ENCODE measurements at places on chromosomes 1 and 21. TPM values are rescaled to one million over a fixed set of nuclear protein-coding genes. Genes with fewer than 3 reads are reported as not detected.

GRCh38 chr1:156750711-156751450 is 594 bp downstream of the HDGF start:
- H3K27ac ChIP-seq = peak overlapping the region; percentile 100
- no peaks in the 10 kb centered on the region for H3K27me3 ChIP-seq
- peaks cover under 1% of the 10 kb centered on the region for H3K36me3 ChIP-seq
- peaks cover 34% of the 10 kb centered on the region for H3K4me1 ChIP-seq
- H3K4me3 ChIP-seq = peak overlapping the region; percentile 83
- peak; percentile 34 for DNase-seq

DNA sequence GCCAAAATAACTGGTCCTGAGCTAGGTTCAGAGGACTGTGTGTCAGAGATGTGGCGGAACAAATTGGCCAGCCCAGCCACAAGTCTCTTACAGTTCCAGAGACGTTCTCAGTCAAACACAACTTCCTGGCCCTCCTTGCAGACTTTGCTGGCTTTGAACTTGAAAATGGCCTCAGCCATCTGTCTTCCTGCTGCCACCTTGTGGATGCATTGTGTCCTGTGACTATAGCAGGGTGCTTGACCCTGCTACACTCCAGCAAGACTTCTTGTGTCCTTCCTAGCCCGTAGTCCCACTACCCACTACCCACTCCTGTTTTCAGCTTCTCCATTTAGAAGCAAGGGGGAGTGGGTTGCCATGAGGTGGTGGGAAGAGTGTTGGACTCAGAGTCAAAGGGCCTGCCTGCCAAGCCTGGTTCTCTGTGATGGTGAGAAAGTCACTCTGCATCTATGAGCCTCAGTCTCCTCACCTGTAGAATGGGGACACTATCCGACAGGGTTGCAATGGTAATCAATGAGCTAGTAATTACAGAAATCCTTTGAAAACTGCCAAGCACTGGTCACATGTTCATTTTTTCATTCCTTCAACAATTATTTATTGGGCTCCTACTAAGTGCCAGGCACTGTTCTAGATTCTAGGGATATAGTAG is 109.9 kb downstream of the IGSF21 start:
- no peaks in the 10 kb centered on the region for H3K27me3 ChIP-seq
- H3K4me1 ChIP-seq = no peaks in the 10 kb centered on the region
- H3K36me3 ChIP-seq = no peaks in the 10 kb centered on the region
- H3K4me3 ChIP-seq = no peak overlapping the region

GRCh38 chr1:216832192-216832591 is 109.0 kb upstream of the ESRRG start:
- no peaks in the 10 kb centered on the region for H3K27me3 ChIP-seq
- no peak overlapping the region for H3K27ac ChIP-seq
- no peaks in the 10 kb centered on the region for H3K36me3 ChIP-seq
- no peak overlapping the region for H3K4me3 ChIP-seq
- no peak for DNase-seq

DNA sequence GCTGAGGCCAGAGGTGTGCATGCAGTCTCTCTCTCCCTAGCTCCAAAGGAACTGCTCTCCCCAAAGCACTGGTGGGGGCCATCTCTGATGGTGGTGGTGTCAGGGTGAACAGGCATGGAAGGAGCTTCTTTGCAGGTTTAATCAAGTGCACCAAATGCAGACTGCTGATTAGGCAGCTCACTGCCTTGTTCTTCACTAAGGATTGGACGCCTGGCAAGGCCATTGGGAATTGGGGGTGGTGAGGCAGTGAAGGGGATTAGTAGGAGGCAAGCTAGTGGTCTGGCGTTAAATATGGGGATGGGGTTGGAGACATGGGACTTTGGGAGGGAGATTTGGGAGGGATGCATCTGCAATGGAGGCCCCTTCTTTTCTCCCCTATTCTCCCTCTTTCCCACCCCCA is 1.5 kb downstream of the CACNA1E start:
- no peak overlapping the region for H3K27ac ChIP-seq
- H3K36me3 ChIP-seq = no peaks in the 10 kb centered on the region
- H3K27me3 ChIP-seq = peaks cover 10% of the 10 kb centered on the region
- no peak for DNase-seq

GRCh38 chr1:9688599-9688998 is 37.1 kb downstream of the PIK3CD start:
- DNase-seq = no peak
- H3K4me1 ChIP-seq = peaks cover 12% of the 10 kb centered on the region
- H3K4me3 ChIP-seq = peak overlapping the region; percentile 59
- no peaks in the 10 kb centered on the region for H3K27me3 ChIP-seq
- H3K36me3 ChIP-seq = no peaks in the 10 kb centered on the region

DNA sequence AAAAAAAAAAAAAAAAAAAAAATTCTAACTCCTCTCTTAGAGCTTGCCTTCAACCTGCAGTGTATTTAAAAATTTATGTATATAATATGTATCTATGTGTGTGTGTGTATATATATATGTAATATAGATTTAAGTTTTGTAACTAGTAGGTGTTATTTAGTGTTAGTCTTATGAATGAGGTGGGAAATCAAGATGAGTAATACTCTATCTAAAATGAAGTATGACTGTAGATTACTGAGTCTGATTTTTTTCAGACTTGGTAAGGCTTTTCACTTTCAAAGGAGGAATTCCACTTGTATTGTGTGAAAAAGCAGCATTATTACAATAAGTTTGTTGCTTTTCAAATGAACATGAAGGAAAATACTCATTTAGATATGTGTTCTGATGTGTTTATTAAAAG is 5.4 kb upstream of the DNM3 start:
- H3K27ac ChIP-seq = no peak overlapping the region
- no peaks in the 10 kb centered on the region for H3K36me3 ChIP-seq
- no peaks in the 10 kb centered on the region for H3K27me3 ChIP-seq
- H3K4me3 ChIP-seq = no peak overlapping the region
- DNase-seq = no peak

DNA sequence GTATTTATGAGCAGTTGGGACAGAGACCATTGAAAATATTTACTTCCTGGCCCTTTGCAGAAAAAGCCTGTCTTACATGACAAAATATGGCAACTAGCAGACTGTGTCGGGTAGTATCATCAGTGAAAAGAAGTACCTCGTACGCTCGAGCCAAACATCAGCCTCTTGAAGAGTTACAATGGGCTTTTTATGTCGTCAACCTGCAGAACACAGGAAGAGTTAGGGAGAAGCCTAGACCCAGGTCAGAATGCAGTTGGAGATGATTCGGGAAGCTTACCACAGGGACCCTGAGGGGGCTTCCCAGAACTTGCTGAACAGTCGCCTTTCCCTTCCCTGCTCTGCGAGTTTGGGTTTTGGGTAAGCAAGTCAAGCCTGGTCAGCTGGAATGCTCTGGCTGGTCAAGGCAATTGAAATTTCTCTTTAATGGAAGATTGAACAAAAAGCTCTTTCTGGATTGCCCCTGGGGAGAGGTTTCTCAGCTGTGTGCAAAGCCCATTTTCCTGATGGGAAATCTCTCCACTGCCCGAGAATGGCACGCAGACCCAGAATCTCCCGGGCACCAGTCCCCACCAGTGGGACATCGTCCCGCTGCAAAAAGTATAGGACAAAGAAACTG is 263.6 kb upstream of the TMEM51 start:
- H3K4me3 ChIP-seq = no peak overlapping the region
- no peaks in the 10 kb centered on the region for H3K4me1 ChIP-seq
- DNase-seq = no peak
- peaks cover 2% of the 10 kb centered on the region for H3K27me3 ChIP-seq
- no peaks in the 10 kb centered on the region for H3K36me3 ChIP-seq

DNA sequence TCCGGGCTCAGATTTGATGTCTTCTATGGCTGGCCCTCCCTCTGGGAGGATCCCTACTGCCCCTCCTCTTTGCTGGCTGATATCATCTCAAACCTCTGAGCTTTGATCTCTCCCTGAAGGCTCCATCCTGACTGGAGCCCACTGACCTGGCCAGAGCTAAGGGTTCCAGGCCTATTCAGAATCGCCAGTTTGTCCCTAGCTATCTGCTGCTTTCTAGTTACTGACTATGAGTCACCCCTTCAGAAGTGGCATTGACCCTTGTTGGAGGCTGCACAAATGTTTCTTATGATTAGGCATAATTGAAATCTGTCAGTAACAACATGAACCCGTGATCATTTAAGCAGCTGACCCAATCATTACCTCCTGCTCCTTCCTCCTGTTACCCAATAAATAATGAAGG is 87.1 kb downstream of the ABCA4 start:
- H3K27ac ChIP-seq = no peak overlapping the region
- no peak overlapping the region for H3K4me3 ChIP-seq
- H3K27me3 ChIP-seq = peaks cover 11% of the 10 kb centered on the region
- H3K4me1 ChIP-seq = peaks cover 2% of the 10 kb centered on the region

- H3K4me1 ChIP-seq = no peaks in the 10 kb centered on the region
- H3K4me3 ChIP-seq = no peak overlapping the region
- peaks cover 32% of the 10 kb centered on the region for H3K27me3 ChIP-seq
- H3K27ac ChIP-seq = no peak overlapping the region
- DNase-seq = peak; percentile 20
Observed at GRCh38 chr21:42063571-42064521, 7.3 kb upstream of the UMODL1 start.

DNA sequence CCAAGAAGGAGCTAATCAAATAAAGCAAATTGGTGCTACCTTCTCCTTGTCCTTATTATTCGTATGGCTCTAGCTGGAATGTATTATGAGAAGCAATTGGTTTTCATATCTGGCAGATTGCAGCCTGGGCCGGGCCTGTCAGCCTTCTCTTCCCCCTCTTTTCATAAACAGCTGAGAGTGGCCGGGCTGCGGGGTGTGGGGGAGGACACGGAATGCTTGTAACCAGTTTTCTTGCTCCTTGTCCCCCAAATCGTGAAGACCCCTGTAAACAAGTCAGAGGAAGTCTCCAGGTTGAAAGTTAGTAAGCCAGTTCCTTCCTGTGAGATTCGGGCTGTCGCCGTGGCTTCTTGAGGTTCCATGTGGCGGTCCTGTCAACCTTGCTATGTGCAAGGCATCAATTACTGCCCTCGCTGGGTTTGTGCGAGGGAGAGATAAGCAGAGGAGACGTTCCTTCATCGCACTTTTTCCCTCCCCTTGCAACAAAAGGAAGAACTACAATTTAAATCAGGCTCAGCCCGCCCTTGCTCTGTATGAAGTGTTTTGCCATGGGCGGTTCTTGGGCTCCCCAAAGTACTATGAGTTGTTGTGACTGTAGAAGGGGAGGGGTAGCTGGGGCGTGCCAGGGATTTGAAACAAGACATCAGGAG is 450.7 kb downstream of the CAMTA1 start:
- H3K4me1 ChIP-seq = no peaks in the 10 kb centered on the region
- no peak for DNase-seq
- H3K4me3 ChIP-seq = no peak overlapping the region
- H3K36me3 ChIP-seq = no peaks in the 10 kb centered on the region
- H3K27ac ChIP-seq = no peak overlapping the region

The TNFRSF14 gene
- 76.3 TPM for total RNA-seq

The CD1D gene
- total RNA-seq = 0.66 TPM

The BLACAT1 gene
- not detected for total RNA-seq

Measured in fibroblast of lung (primary cell).